ENCODE measurements at places on chromosomes 6 and 20.

GRCh38 chr6:134982161-134982560, 32.3 kb upstream of the ALDH8A1 start:
- DNase-seq, result no peak

GRCh38 chr20:8757146-8757545, 311.7 kb upstream of the PLCB4 start:
- DNase-seq, result no peak

DNA sequence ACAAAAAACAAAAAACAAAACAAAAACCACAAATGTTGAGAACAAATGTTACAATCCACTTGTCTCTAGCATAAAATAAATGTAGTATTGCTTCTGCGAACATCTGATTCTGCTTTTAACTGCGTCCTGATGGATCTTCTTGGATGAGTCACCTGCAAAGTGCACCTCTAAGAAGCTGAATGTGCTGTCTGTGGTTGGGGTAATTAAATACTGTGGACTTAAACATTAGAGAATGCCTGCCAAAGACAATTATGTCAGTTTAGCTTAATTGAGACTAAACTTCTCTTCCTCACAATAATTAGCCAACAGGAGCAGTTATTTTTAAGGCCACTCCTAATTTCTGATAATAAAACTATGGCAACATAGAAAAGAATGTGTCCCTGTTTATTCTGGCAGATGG, 253.4 kb downstream of the PHACTR1 start:
- DNase-seq, result no peak

DNA sequence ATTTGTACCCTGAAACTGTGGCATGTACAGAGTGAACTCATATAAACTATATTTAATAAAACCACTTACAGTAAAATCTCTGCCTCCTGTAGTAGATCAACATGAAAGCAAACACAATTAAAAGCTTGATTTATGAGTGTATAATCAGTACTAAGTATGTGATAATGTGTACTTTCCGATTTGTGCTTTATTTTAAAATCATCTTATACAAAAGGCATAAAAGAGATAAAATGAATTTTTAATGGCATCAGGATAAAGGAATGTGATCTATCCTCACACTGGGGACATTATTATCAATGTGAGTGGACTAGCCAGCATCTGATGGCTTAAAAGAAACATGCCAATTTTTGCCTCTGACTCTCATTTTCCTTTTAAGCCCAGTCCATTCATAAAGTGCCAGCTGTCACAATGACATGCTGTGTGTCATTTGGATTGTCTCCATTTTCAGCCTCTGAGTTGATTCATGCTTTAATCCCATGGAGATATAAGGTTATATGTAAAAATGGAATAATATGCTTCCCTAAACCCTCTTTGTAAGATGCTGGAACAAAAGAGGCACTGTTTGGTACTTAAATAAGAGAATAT, 831.6 kb upstream of the EYS start:
- DNase-seq, result no peak

DNA sequence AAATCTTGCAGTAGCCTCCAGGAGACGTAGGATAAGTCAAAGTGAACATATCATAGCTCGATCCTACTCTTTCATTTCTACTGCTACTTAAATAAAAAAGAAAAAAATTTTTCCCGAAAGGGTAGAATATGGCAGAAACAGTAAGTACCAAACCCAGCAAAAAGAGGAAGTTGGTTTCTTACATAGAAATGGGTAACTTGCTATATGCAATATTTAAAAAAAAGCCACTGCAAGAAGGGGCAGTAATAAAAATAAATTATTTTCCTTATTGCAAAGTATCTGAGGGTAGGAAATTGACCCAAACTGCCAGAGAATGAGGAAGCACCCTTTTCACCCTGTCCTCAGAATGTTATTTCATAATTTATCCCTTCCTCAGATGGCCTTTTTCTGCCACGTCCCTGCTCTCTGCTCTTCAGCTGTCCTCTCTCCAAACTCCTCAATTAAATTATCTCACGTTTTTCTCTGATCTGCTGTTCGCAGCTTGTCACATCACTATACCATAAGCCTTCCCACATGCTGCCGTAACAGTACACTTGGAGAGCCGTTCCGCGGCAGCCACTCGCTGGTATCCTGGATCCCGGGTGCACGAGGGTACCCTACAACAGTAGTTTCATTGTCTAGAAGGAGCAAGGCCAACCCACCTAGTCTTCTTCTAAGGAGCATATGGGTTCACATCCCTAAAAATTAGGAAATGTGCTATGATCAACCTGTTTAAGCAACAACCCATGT, 149.6 kb downstream of the BACH2 start:
- no peak for DNase-seq

- DNase-seq, result no peak
Measured at GRCh38 chr6:5208471-5208971, 52.2 kb downstream of the LYRM4 start.

GRCh38 chr20:62685781-62686555, 22.7 kb upstream of the NTSR1 start:
- DNase-seq, result no peak
